ENCODE measurements at places on chromosomes 1 and 21. TPM values are rescaled to one million over a fixed set of nuclear protein-coding genes. Genes with fewer than 3 reads are reported as not detected.

- peak; percentile 10 for DNase-seq
These were observed 73.9 kb upstream of the VTCN1 start for GRCh38 chr1:117284399-117285215.

RNU5D-1 gene
- not detected for total RNA-seq

AVPR1B gene
- not detected for total RNA-seq

GRCh38 chr21:15776818-15777217 lies 47.0 kb downstream of the USP25 start:
- no peak for DNase-seq

GRCh38 chr21:36902331-36902730 lies 64.1 kb downstream of the HLCS start:
- no peak for DNase-seq
